ENCODE measurements at places on chromosomes 1 and 21.
A peak's percentile ranks its signal among the peaks of the same experiment; 100 is the strongest.

- DNase-seq = no peak
- no peaks in the 10 kb centered on the region for H3K4me1 ChIP-seq
- no peaks in the 10 kb centered on the region for H3K27me3 ChIP-seq
- H3K4me3 ChIP-seq = no peak overlapping the region
- peaks cover 9% of the 10 kb centered on the region for H3K36me3 ChIP-seq
These were observed 77.0 kb downstream of the ZZZ3 start for GRCh38 chr1:77605246-77606026.

- H3K27me3 ChIP-seq = no peaks in the 10 kb centered on the region
- peak overlapping the region; percentile 89 for H3K27ac ChIP-seq
- peaks cover 26% of the 10 kb centered on the region for H3K4me1 ChIP-seq
- H3K4me3 ChIP-seq = peak overlapping the region; percentile 51
- peak; percentile 80 for DNase-seq
These were observed 712 bp downstream of the RAB13 start for GRCh38 chr1:153985341-153985912.

DNA sequence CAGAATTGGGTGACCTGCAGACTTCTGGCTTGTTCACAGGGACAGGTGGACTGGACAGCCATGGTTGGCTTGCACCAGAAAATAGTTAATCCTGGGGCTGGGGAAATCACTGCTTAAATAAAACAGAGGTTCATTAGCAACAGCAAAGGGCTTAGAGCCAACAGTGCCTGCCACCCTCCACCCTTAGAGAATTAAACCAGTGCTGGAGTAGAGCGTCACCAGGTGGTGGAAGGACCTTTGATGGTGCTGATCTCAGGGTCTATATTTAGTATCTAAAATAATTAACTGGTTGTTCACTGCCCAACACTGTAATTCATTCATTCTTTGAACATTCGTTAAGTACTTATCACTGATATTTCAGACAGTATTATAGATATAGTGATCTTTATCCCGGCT lies 34.7 kb upstream of the PDE9A start:
- no peak overlapping the region for H3K4me3 ChIP-seq
- no peaks in the 10 kb centered on the region for H3K36me3 ChIP-seq
- DNase-seq = no peak
- H3K27ac ChIP-seq = no peak overlapping the region
- H3K4me1 ChIP-seq = no peaks in the 10 kb centered on the region

DNA sequence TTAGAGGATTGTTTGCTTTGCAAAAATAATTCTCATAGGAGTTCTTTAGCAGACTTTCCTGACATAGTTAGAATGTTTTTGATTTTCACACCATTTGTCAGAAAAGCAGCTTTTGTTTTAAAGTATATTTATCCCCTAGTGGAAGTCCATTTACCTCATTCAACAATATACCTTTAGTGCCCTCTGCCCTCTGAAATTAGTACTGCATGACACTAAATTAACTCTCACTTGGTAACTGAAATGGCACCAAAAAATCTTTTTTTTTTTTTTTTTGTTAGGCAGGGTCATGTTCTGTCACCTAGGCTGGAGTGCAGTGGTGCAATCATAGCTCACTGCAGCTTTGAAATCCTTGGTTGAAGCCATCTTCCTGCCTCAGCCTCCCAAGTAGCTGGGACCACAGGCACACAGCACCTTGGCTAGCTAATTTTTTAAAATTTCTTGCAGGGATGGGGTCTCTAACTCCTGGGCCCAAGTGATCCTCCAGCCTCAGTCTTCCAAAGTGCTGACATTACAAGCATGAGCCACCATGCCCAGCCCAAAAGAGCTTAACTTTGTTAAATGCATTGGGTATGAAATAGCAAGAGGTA lies 13.6 kb downstream of the LRRC42 start:
- no peak for DNase-seq
- H3K4me1 ChIP-seq = peaks cover 13% of the 10 kb centered on the region
- no peak overlapping the region for H3K4me3 ChIP-seq

DNA sequence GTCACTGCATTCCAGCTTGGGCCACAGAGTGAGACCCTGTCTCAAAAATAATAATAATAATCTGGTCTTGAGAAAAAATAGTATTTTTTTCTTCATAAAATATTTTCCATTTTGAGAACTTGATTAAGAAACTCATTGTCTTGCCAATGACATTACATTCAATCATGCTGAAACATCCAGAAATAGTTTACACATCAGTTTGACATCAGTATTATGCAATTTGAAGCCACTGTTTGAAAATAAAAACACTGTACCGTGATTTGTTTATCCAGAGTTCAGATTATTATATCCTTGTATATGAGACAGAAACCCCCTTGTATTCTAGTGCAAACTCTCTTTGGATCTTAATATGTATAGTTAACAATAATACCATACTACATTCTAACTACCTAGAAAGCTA lies 6.9 kb downstream of the FMO2 start:
- H3K4me3 ChIP-seq = no peak overlapping the region
- no peaks in the 10 kb centered on the region for H3K27me3 ChIP-seq
- peak overlapping the region; percentile 18 for H3K27ac ChIP-seq
- no peaks in the 10 kb centered on the region for H3K4me1 ChIP-seq
- H3K36me3 ChIP-seq = peaks cover 19% of the 10 kb centered on the region

GRCh38 chr1:41046347-41046775 lies 24.8 kb upstream of the SLFNL1 start:
- no peaks in the 10 kb centered on the region for H3K27me3 ChIP-seq
- H3K4me1 ChIP-seq = peaks cover 26% of the 10 kb centered on the region
- peak overlapping the region; percentile 73 for H3K27ac ChIP-seq
- no peak for DNase-seq
- peaks cover 26% of the 10 kb centered on the region for H3K36me3 ChIP-seq

GRCh38 chr1:162587347-162587746 lies 25.8 kb downstream of the UAP1 start:
- H3K27me3 ChIP-seq = no peaks in the 10 kb centered on the region
- H3K36me3 ChIP-seq = peaks cover 80% of the 10 kb centered on the region
- DNase-seq = no peak
- no peak overlapping the region for H3K27ac ChIP-seq
- no peaks in the 10 kb centered on the region for H3K4me1 ChIP-seq

GRCh38 chr1:23774174-23774880 lies 3.9 kb upstream of the PITHD1 start:
- H3K4me3 ChIP-seq = no peak overlapping the region
- no peaks in the 10 kb centered on the region for H3K27me3 ChIP-seq
- no peaks in the 10 kb centered on the region for H3K4me1 ChIP-seq
- no peak overlapping the region for H3K27ac ChIP-seq

DNA sequence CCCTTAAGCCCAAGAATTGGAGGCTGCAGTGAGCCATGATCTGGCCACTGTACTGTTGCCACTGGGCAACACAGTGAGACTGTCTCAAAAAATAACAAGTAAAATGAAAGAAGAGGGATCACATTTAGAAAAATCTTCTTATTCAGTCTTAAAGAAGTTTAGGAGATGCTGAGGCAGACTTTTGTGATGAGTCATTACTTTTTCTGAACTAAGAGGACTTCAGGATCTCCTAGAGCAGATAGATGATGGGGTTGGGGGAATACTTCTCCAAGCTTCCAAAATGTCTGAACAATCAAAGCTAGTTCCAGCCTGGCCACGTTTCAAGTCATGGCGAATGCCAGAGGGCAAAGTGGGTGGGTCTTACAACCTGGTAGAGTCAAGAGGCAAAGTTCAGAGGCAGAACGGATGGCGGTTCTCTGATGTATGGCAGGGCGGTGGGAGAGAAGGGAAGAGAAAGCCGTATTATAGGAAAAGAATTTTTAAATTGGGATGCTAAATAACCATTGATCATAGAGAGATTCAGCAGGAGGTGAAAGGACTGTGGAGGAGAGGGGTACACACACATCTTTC lies 2.1 kb upstream of the CIART start:
- H3K36me3 ChIP-seq = no peaks in the 10 kb centered on the region
- DNase-seq = no peak
- peaks cover 20% of the 10 kb centered on the region for H3K4me1 ChIP-seq
- no peaks in the 10 kb centered on the region for H3K27me3 ChIP-seq
- no peak overlapping the region for H3K4me3 ChIP-seq
- peak overlapping the region; percentile 98 for H3K27ac ChIP-seq

GRCh38 chr21:31483146-31483545 lies 139.1 kb upstream of the TIAM1 start:
- no peak overlapping the region for H3K4me3 ChIP-seq
- H3K27ac ChIP-seq = no peak overlapping the region
- no peaks in the 10 kb centered on the region for H3K27me3 ChIP-seq
- no peaks in the 10 kb centered on the region for H3K4me1 ChIP-seq
- no peaks in the 10 kb centered on the region for H3K36me3 ChIP-seq
- DNase-seq = no peak

DNA sequence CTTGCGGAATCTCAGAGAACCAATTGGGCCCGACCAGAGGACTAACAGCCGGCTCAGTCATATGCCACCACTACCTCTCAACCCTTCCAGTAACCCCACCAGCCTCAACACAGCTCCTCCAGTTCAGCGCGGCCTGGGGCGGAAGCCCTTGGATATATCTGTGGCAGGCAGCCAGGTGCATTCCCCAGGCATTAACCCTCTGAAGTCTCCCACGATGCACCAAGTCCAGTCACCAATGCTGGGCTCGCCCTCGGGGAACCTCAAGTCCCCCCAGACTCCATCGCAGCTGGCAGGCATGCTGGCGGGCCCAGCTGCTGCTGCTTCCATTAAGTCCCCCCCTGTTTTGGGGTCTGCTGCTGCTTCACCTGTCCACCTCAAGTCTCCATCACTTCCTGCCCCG lies 49.8 kb downstream of the ACP6 start:
- no peak for DNase-seq
- no peaks in the 10 kb centered on the region for H3K4me1 ChIP-seq
- H3K27me3 ChIP-seq = no peaks in the 10 kb centered on the region
- H3K36me3 ChIP-seq = peaks cover 79% of the 10 kb centered on the region
- no peak overlapping the region for H3K27ac ChIP-seq

DNA sequence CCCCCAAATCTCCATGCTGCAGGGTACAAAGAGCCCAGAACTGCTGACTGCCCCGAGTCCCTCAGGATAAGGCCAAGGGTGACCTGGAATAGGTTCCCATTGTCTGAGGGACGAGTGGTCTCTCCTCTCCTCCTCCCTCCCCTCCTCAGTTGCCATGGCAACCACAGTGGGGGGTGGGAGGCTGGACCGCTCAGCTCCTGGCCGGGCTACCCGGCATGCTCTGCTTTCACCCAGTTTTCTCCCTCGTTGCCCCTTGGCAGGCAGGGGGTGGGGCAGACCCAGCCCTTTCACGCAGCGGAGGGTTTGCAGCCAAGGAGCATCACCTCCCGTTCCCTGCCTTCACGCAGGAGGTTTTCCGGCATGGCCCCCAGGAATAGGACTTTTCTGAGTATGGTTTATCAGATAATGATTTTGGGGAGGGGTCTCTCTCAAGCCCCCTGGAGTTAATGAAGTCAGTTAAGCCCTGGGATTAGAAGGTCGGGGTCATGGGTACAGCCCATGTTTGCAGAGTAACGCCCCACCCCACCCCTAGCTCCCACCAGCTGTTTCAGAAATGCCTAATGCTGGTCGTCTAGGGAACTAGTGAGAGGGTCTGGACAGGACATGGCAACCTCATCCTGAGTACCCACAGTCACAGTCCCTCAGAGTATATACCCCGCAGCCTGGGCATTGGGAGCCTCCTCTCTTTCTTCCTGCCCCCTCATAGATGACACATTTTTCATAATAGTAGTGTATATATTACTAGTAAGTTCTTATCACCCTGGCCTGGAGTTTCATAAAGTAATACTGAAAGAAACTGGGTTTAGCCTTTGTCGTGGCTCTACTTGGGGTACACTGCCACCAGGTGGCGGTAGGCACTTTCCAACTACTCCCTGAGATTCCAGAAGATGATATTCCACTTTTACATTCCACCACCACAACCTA lies 20.7 kb downstream of the C1QB start:
- DNase-seq = no peak
- H3K4me3 ChIP-seq = no peak overlapping the region
- no peak overlapping the region for H3K27ac ChIP-seq
- no peaks in the 10 kb centered on the region for H3K4me1 ChIP-seq
- H3K36me3 ChIP-seq = no peaks in the 10 kb centered on the region
- H3K27me3 ChIP-seq = peaks cover 6% of the 10 kb centered on the region

- H3K36me3 ChIP-seq = no peaks in the 10 kb centered on the region
- no peak overlapping the region for H3K4me3 ChIP-seq
- H3K4me1 ChIP-seq = no peaks in the 10 kb centered on the region
- no peaks in the 10 kb centered on the region for H3K27me3 ChIP-seq
- no peak overlapping the region for H3K27ac ChIP-seq
- DNase-seq = no peak
These were observed 15.6 kb downstream of the TMPRSS15 start for GRCh38 chr21:18387994-18388393.

GRCh38 chr21:38228115-38228514 lies 28.7 kb upstream of the KCNJ15 start:
- no peaks in the 10 kb centered on the region for H3K27me3 ChIP-seq
- no peak for DNase-seq
- H3K27ac ChIP-seq = no peak overlapping the region
- H3K4me3 ChIP-seq = no peak overlapping the region
- H3K36me3 ChIP-seq = no peaks in the 10 kb centered on the region

DNA sequence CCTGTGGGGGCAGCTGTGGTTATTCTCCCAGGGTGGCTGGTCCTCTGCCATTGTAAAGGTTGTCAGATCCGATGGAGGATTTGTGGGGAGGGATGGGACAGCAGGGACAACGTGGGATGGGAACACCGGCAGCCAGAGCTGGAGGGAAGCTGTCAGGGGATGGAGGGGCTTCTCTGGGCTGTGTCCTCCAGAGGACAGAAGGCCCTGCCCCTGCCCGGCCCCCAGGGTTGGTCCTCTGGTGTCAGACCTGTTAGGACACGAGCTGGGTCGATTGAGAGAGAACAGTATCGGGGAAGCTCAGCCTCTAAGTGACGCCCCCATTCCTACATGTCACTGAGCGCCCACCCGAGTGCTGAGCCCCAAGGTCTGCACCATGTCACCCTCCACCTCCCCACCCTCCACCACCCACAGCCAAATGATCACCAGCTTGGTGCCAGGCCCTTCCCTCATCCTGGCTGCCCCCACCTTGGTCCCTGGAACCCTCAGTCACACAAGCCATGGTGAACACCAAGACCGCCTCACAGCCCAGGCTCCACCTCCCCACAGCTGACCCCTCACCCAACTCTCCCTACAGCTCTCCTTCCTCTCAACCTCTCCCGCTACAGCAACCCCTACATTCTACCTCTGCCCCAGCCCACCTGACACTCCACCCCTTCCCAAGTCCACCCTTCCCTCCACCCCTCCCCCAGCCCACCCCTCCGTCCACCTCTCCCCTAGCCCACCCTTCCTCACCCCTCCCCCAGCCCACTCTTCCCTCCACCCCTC lies 244.4 kb downstream of the MATN1 start:
- no peaks in the 10 kb centered on the region for H3K4me1 ChIP-seq
- no peak for DNase-seq
- no peak overlapping the region for H3K4me3 ChIP-seq
- H3K36me3 ChIP-seq = no peaks in the 10 kb centered on the region

- DNase-seq = no peak
- no peaks in the 10 kb centered on the region for H3K36me3 ChIP-seq
- H3K27ac ChIP-seq = no peak overlapping the region
- H3K4me1 ChIP-seq = peaks cover 16% of the 10 kb centered on the region
These were observed 7.2 kb upstream of the VSIG8 start for GRCh38 chr1:159869607-159870006.

DNA sequence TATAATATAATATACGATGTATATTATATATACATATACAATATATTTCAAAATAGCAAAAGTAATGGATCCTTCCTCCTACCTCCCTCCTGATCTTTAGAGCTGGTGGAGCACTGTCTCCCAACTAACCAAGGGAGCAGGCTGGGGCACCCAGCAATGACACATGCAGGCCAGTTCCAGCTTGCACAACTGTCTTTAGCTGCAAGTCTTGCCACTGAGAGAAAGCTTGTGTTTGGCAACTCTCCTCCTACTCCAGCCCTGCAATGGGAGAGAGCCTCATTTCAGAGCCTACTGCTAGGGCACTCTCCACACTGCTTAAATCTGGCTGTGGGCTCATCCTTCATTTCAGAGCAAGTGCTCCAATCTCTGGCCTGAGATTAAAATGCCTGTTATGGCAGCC lies 469.8 kb upstream of the OLFM3 start:
- H3K27me3 ChIP-seq = no peaks in the 10 kb centered on the region
- H3K4me1 ChIP-seq = no peaks in the 10 kb centered on the region
- DNase-seq = no peak
- no peak overlapping the region for H3K4me3 ChIP-seq
- H3K27ac ChIP-seq = no peak overlapping the region
